ENCODE measurements at places on chromosomes 4 and X.
A peak's percentile ranks its signal among the peaks of the same experiment; 100 is the strongest.

GRCh38 chrX:40061871-40062524 is 35.8 kb downstream of the BCOR start:
- DNase-seq: no peak

GRCh38 chr4:960140-960635 is 13.2 kb downstream of the DGKQ start:
- DNase-seq: peak; percentile 62

GRCh38 chr4:5368426-5368825 is 317.1 kb downstream of the STK32B start:
- no peak for DNase-seq

DNA sequence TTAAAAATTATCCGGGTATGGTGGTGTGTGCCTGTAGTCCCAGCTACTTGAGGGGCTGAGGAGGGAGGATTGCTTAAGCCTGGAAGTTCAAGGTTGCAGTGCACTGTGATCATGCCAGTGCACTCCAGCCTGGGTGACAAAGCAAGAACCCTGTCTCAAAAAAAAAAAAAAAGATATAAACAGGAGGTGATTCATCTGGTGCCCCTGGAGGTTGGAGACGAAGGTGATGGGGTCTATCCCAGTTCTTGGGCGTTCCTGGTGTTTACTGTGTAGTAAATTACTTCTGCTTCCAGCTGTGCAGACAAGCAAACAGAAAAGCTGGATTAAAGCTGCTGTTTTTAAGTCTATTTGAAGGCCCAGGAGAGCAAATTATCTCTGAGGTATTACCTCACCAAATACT is 19.9 kb downstream of the GPKOW start:
- DNase-seq: no peak

DNA sequence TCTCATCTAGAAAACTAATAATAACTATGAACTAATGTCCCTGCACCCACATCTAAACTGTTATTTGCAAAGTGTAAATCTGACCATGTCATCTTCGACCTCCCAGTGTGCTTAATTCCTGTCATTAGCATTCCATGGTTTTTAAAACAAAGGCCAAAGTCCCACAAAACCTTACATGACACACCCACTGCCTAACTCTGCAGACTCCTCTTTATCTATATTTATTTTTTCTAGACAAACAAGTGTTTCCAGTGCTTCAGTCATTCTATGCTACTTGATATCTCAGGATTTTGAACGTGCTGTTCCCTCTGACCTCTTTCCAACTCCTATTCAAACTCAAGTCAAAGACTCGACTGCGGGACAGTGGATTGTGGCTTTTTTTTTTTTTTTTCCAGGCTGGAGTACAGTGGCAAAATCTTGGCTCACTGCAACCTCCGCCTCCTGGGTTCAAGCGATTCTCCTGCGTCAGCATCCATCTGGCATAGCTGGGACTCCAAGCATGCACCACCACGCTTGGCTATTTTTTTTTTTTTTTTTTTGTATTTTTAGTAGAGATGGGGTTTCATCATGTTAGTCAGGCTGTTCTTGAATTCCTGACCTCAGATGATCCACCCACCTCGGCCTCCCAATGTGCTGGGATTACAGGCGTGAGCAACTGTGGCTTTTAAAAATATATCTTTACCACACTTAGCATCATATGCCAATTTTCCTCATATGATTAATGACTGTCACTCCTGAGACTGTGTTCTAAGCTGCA is 1511.0 kb downstream of the ARAP2 start:
- DNase-seq: no peak

GRCh38 chr4:141810712-141811375 is 174.5 kb downstream of the IL15 start:
- DNase-seq: no peak

GRCh38 chrX:146189371-146189770 is 371.7 kb downstream of the SLITRK2 start:
- DNase-seq: no peak

- DNase-seq: no peak
Measured at GRCh38 chr4:130183766-130184165, 1087.8 kb downstream of the C4orf33 start.

GRCh38 chrX:74251006-74251930 is 52.7 kb upstream of the ZCCHC13 start:
- DNase-seq: no peak

- DNase-seq: no peak
Measured at GRCh38 chr4:1460967-1461868, 55.0 kb upstream of the NKX1-1 start.

Data from aorta (tissue), 5 donors.